ENCODE measurements at places on chromosomes 2 and 18. TPM values are rescaled to one million over a fixed set of nuclear protein-coding genes. Genes with fewer than 3 reads are reported as not detected.

The CXCR1 gene
- total RNA-seq = not detected

The DNAJB2 gene
- total RNA-seq = 20.8 TPM

The IGFBP5 gene
- total RNA-seq = 2.8 TPM

The CROCC2 gene
- not detected for total RNA-seq

The FN1 gene
- 5.9 TPM for total RNA-seq

The BOLL gene
- not detected for total RNA-seq
